Activated T-helper 1 cell treated with anti-CD3 and anti-CD28 coated beads, Interleukin-2, amount 50 U/mL, for 16 hours (primary cell): ENCODE measurements at places on chromosomes 2 and 18.

DNA sequence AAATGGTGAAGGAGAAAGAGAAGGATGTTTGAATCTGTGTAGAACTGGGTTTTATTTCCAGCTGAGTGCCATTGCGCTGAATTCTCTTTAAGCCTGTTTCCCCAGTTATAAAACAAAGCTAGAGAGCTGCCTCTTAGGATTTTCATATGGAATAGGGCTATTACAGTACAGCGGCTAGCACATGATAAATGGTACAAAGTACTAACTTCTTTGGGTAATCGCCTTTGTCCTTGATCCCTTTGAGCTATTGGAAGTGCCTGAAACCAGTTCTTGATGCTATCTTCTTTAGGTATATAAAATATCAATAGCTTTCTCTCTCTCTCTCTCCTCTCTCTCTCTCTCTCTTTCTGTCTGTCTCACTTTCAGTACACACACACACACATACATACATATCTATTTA, 71.3 kb downstream of the SOX11 start:
- no peak for DNase-seq

DNA sequence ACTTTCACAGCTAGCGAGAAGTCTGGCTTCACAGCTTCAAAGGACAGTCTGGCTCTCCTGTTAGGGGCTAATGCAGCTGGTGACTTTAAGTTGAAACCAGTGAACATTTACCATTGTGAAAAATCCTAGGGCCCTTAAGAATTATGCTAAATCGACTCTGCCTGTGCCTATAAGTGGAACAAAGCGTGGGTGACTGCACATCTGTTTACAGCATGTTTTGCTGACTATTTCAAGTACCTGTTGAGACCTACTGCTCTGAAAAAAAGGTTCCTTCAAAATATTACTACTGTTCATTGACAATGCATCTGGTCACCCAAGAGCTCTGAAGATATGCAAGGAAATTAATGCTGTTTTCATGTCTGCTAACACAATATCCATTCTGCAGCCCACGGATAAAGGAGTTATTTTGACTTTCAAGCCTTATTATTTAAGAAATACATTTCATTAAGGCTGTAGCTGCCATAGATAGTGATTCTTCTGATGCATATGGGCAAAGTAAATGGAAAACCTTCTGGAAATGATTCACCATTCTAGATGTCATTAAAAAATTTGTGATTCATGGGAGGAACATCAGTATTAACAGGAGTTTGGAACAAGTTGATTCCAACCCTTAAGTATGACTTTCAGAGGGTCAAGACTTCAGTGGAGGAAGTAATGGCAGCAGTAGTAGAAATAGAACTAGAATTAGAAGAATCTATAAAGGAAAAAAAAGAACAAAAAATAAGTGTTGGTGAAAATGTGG, 48.9 kb downstream of the POLR1A start:
- no peak for DNase-seq

GRCh38 chr2:85613717-85614515, 2.0 kb upstream of the C2orf68 start:
- DNase-seq = no peak

- DNase-seq = no peak
These were observed 1330.0 kb upstream of the CELF4 start for GRCh38 chr18:38895560-38895959.

- no peak for DNase-seq
These were observed 777 bp upstream of the C18orf32 start for GRCh38 chr18:49487711-49488310.

DNA sequence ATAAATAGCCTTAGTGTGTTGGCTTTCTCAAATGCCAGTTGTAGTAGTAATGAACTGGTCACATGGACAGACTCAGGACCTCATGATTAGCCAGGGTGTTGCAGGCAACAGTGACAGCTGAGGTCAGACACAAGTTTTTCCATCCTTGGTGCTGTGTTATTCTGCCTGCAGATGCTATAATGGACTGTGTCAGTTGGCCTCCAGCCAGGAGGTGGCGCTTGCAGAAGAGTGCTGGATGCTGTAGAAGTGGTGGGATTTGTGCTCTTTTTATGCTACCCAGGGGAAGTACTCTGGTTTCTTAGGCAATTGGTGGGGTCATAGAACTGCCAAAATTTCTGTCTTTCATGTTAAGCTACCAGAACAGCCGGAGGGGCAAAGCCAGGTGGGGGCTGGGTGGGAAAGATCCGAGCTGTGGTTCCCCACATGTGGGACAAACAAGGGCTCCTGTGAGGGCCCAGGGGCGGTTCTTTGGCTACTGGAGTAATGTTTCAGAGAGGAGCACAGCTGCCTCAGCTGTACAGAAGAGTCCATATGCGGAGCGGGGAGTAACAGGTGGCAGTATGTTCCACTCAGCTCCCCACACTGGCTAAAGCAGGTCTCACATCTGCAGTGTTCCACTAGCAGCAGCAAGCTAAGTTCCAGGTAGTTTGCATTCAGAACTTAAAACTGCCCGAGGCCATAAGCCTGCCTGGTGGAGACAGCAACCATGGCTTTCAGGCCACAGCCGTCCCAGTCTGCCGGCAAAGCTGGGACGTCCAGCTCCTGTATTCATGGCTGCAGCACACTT, 104.4 kb downstream of the GULP1 start:
- DNase-seq = no peak

- no peak for DNase-seq
These were observed 33.1 kb downstream of the RDH14 start for GRCh38 chr2:18527326-18527725.

DNA sequence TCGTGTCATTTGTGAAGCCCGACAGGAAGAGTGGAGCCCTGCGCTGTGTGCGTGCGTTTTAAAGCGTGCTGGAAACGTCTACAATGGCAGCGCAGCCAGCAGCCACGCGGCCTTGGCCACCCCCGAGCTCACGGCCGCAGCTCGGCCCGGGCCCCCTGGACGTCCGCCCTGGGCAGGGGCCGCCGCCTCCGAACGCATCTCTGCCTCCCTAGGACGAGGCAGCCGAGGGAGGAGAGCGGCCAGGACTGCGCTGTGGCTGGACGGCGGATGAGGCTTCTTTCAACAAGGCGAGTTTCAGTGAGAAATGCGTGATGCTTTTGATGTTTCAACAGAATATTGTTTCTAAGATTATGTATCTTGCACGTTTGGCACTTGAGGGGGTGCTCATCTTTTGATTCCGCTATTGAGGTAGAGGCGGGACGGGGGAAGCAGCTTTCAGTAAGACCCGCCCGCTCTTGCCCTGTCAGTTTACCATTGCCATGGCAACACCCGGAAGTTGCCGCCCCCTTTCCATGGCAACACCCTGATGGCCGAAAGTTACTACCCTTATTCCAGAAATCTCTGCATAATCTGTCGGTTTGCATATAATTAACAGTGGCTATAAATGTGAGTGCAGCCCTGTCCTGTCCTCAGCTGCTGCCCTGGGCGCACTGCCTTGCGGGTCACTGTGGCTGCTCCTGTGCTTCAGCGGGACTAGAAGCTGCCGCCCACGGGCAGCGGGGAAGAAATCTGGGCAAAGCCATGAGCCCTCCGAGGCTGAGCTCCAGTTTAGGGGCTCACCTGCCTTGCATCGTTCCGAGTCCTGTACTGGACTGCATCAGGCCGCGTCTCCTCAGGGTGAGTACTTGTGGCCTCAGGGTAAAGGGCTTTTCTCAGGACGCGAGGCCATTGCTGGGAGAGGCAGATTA, 38.6 kb downstream of the ADNP2 start:
- peak; percentile 40 for DNase-seq

DNA sequence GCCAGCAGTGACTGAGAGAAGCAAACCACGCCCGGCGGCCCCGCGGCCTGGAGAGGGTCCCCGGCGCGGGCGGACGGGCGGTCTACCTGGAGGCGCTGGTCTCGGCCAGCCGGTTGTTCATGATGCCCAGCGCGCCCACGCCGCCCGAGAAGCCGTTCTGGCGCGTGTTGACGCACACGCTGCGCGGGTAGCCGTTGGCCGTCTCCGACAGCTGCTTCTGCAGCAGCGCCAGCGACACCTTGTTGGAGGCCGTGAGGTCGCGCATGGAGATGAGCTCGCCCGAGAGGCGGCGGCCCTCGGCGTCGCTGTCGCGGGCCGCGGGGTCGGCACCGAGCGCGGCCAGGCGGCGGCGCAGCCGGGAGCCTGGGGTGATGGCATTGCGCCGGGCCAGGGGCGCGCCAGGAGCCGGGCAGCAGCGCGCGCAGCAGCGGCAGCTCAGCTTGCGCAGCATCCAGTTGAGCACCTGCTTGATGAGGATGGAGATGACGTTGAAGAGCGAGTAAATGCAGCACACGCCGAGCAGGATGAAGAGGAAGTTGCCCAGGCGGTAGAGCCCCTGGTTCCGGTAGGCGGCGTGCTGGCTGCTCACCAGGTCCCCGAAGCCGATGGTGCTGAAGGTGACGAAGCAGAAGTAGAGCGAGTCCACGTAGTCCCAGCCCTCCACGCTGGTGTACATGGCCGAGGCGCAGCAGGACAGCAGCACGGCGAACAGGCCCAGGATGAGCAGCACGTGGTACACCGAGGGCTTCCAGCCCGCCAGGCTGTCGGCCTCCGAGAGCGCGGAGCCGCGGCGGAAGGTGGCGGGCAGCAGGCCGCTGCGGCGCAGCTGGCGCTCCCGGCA, 118.1 kb downstream of the MSH2 start:
- DNase-seq = peak; percentile 46

- no peak for DNase-seq
These were observed 121.0 kb downstream of the EIPR1 start for GRCh38 chr2:3256605-3257004.

DNA sequence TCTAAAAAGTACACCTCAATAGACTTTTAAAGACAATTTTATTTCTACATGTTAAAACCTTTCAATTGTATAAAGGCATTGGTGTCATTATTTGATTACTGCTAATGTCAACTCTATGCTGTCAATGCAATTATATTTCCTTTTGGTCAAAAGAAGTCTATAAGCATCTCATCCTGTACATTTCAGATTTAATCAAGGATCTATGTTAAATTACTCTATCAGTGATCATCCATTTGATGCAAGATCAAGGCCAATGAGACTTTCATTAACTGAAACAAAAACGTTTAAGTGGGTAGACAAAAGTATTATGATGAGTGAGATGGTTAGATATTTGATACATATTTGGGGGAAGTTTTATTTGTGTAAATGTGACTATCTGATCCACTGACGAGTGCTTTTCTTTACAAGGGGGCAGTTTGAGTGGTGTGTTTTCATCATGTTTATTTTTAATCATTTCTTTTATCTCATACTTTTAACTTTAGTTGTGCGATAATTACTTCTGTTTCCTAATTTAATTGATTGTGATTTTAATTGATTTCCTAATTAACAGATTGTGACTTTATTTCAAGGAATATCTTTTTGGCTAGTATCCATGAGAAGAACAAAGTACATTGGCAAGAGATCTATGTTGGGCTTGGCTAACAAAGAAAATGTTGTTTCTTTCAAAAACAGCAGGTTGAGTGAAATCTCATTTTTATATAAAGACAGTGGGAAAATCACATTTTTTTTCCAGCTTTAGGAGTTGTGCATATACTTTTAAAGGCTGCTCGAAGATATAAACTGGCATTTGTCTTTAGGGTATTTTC, 1.1 kb downstream of the ARHGAP28 start:
- no peak for DNase-seq

- DNase-seq = no peak
These were observed 879.6 kb upstream of the CELF4 start for GRCh38 chr18:38444971-38445803.

- no peak for DNase-seq
These were observed 169.4 kb downstream of the GALNT1 start for GRCh38 chr18:35750929-35751328.

DNA sequence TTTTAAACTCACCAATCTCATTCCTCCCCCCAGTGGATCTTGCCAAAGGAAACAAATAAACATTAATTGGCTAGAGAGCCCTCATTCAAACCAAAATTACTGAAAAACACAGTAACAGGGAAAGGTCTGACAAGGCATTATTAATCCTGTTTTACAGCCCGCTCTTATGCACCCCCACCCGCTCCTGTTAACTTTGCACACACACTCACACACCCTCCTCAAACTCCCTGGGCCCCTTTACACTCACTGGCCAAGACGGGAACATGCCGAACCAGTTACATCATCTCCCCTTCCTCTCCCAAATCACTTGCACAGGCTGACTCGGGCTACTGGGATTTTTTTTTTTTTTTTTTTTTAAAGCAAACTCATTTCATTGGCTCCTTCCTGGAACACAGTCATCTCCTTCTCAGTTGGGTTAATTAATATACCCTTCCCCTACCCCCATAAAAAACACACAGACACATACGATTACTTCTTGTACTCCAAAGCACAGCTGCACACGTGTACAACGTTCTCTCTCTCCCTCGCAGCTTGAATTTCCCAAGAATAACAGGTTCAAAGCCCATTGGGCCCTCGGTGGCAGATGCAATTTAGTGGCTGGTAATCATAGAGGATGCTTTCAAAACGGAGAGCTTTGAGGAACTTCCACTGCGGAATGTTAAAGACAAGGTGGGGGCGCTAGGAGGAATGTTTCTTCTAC, 31.8 kb downstream of the KLF7 start:
- no peak for DNase-seq

DNA sequence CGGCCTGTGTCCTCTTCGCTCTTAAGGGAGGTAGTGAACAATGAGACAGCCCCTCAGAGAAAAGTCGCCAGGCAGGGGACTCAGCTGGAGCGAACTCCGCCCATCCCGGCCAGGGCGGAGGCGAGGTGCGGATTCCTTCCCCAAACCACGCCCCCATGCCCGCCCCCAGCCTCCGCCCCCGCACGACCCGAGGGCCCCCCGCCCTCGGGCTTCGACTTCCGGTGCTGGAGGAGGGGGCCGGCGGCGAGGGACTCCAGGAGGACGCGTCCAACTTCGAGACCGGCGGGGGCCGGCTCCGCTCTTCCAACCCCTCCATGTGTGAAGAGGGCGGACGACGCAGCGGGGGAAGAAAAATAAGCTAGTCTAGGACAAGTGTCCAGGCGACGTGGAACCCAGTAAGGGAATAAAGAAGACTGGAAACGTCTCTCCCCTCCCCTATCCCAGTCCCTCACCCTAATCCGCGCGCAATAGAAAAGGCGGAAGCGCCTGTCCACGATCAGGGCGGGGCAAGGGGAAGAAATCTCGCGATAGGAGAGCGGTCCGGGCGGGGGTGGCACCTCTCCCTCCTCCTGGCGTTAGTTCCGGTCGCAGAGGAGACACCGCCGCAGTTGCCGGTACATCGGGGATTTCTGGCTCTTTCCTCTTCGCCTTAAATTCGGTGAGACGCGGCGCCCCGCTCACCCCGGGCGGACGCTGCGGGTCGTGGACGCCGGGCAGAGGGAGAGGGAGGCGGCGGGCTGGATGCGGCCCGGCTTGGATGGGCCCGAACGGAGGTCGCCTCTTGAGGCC, at the start of gene BZW1:
BZW1 (plus strand) TSS at position 578 of the 789 bp plus-strand sequence. CDS start 1,308 bp downstream, outside the sequence.
- DNase-seq = peak; percentile 91

DNA sequence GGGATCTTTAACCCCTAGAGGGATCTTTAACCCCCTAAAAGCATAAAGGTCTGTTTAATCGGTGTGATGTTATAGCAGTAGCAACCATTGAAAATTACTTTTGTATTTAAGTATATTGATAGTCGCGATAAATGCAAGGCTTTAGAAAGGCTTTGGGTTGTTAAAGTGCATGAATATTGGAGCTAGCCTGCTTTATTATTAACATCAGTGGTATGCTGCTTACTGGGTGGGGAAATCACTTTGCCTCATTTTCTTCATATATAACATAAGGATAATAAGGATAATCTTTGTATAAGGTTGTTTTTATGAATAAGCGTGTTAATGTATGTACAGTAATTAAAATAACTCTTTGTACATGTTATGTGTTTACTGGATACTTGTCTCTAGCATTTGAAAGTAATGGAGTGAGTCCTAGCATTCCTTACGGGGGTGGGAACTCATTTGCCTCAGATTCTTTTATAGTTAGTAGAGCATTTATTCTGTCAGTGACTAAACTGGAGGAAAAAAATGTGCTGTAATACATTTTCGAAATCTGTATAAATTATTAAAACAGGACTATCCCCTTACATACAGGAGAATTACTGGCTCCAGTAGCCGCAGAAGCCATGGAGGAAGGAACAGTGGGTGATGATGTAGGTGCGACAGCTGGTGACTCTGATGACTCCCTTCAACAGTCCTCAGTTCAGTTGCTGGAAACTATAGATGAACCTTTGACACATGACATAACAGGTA, 122.2 kb downstream of the BIRC6 start:
- DNase-seq = no peak
